ENCODE measurements at places on chromosomes 3 and 15. TPM values are rescaled to one million over a fixed set of nuclear protein-coding genes. Genes with fewer than 3 reads are reported as not detected.

The DPPA2 gene
- not detected for total RNA-seq

- no peak for DNase-seq
- peak overlapping the region; percentile 60 for H3K27ac ChIP-seq
- no peaks in the 10 kb centered on the region for H3K36me3 ChIP-seq
- peaks cover 20% of the 10 kb centered on the region for H3K4me1 ChIP-seq
Observed at GRCh38 chr3:150744041-150744918, 18.7 kb downstream of the SIAH2 start.

GRCh38 chr3:135987661-135988060 is 22.1 kb downstream of the PPP2R3A start:
- no peak for DNase-seq
- peaks cover 18% of the 10 kb centered on the region for H3K4me1 ChIP-seq
- no peak overlapping the region for H3K27ac ChIP-seq

DNA sequence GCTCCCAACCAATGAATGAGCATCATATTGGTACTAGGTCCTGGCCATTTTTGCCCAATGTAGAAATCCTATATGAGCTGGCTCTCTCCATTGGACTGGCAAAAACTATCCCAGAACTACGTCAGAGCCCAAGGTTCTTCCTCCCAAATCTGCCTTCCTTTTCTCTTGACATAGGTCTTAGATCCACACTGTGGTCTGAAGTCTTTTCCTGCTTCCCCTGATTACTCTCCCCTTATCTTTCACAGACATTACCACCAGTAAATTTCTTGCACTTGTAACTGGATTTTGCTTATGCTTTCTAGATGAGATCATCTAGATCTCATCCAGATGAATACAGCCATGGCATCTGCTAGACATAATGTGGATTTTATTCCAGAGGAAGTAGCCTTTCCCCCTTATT is 141.2 kb upstream of the GADL1 start:
- DNase-seq, result no peak
- no peak overlapping the region for H3K27ac ChIP-seq
- peaks cover 4% of the 10 kb centered on the region for H3K4me1 ChIP-seq
- H3K27me3 ChIP-seq, result no peaks in the 10 kb centered on the region
- no peaks in the 10 kb centered on the region for H3K36me3 ChIP-seq
- no peak overlapping the region for H3K4me3 ChIP-seq

- H3K4me1 ChIP-seq, result no peaks in the 10 kb centered on the region
- H3K4me3 ChIP-seq, result no peak overlapping the region
- no peaks in the 10 kb centered on the region for H3K36me3 ChIP-seq
- H3K27me3 ChIP-seq, result peaks cover 77% of the 10 kb centered on the region
Observed at GRCh38 chr3:134803051-134803505, 8.0 kb downstream of the EPHB1 start.

Measured in PC-9 (cell line).